ENCODE measurements at places on chromosomes 7 and 10. TPM values are rescaled to one million over a fixed set of nuclear protein-coding genes. Genes with fewer than 3 reads are reported as not detected.

GRCh38 chr7:82007315-82007714 is 237.5 kb upstream of the HGF start:
- H3K4me3 ChIP-seq: no peak overlapping the region
- DNase-seq: no peak
- no peaks in the 10 kb centered on the region for H3K36me3 ChIP-seq
- no peak overlapping the region for H3K27ac ChIP-seq
- H3K27me3 ChIP-seq: no peaks in the 10 kb centered on the region

- no peak overlapping the region for H3K27ac ChIP-seq
- peaks cover 17% of the 10 kb centered on the region for H3K4me1 ChIP-seq
- no peaks in the 10 kb centered on the region for H3K27me3 ChIP-seq
- no peak for DNase-seq
These were observed 13.2 kb upstream of the TAS2R60 start for GRCh38 chr7:143429770-143430698.

- no peak for DNase-seq
- no peaks in the 10 kb centered on the region for H3K4me1 ChIP-seq
- no peaks in the 10 kb centered on the region for H3K36me3 ChIP-seq
- no peak overlapping the region for H3K27ac ChIP-seq
- H3K27me3 ChIP-seq: no peaks in the 10 kb centered on the region
These were observed 332.6 kb upstream of the ZNF32 start for GRCh38 chr10:43981232-43981631.

The GSDME gene
- 3.2 TPM for total RNA-seq

The PKD2L1 gene
- total RNA-seq: 0.14 TPM

The EVX1 gene
- not detected for total RNA-seq

The MYL10 gene
- total RNA-seq: not detected

Measured in liver (tissue), 10 donors.